ENCODE measurements at places on chromosomes 6 and 20.
A peak's percentile ranks its signal among the peaks of the same experiment; 100 is the strongest.

DNA sequence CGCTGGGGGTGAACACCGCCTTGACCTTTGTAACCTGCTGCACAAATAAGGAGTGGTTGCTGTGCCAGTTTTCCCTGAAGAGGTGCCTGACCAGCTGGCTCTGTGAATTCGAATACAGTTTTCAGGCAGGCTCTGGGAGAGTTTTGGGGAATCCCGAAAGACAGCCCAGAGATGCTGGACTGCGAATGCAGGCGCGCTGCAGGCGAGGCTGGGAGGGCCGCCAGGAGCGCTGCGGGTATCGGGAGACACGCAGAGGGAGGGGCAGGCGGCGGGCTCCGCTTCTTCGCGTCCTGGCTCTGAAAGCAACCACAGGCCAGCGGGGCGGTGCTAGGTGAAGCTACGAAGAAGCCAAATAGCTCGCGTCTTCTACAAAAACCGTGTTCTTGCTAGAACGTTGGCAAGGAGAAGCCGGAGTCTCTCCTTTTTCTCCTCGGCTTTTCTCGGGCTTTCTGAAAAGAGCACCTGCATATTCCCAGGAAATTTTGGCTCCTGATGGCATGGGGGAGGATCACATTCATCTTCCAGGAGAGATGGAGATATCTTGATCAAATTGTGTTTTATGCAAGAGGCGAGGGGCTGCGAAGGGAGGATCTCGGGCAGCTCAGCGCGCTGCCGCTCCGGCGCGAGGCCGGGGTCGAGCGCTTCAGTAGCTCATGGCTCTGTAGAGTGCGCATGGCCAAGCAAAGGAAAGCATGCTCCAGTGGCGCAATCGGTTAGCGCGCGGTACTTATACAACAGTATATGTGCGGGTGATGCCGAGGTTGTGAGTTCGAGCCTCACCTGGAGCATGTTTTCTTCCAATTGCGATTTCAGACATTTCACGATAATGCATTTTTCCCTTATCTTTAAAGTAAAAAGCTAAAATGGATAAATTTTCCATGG lies 158.1 kb upstream of the ZNF184 start:
- no peak for DNase-seq

GRCh38 chr6:35181933-35182612 lies 31.7 kb upstream of the SCUBE3 start:
- no peak for DNase-seq

GRCh38 chr6:31513456-31514165 lies 15.2 kb upstream of the MCCD1 start:
- no peak for DNase-seq

- no peak for DNase-seq
These were observed 123.4 kb upstream of the ECI2 start for GRCh38 chr6:4258733-4259132.

DNA sequence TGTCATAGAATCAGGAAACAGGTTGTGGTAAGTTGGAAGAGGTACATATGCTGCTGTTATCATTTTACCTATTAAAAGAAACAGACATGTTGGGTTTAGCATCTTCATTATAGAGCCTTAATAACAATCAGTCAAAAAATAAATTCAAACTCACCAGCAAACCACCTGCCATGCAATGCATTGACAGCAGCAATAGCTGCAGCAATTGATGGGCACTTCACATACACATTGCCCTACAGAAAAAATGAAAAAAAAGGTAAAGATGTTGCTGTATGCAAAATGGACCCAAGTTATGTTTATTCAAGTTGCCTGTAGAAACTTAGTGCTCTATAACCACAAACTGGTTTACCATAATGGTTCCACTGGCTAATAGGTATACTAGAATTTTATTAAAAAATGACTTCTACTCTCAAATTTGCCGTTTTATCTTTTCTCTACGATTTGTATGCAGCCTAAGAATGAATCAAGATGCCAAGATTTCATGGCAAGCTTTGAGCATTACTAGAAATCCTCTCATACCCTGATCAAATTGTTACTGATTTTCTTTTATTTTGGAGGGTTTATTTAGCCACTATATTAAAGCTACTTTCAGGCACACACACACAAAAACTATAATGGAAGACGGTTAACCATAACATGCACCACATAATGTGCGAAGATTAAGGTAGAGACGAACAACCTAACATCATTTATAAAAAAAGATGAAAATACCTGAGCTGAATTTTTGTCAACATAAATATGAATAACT lies 5.5 kb downstream of the ROMO1 start:
- DNase-seq, result no peak

DNA sequence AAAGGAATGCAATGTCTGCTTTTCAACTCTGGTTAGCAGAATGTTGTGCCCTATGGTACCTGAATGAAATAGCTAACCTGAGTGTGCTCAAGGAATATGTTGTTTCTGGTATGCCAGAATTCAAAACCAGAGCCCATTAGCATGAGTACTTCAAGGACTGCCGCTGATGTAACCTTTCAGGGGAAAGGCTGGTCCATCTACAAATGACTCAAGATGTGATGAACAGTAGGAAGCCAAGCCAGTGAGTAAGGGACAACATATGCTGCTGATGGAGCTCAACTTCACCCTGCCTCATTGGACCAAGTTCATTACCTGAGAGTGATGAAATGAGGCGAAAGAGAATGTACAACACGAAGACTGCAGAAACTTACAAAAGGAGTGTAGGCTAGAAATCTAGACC lies 95.7 kb upstream of the BMP2 start:
- no peak for DNase-seq

DNA sequence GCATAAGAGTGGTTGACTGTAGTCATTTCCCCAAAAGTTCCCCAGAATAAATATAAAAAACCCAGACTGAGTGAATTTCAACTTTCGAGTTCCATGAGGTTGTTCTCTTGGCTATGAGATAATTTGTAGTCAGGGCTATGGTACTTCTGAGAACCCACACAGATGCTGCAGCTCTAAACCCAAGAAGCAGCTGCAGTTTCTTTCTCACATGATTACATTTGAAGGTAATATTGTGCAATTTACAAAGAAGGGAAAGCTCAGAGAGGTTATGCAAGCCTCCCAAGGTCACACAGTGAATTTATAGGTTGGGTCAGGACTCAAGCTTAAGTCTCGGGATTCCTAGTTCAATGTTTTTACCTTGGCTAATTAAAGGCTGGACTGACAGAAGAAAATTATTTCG lies 29.7 kb upstream of the CD93 start:
- DNase-seq, result peak; percentile 23

GRCh38 chr20:33843854-33844253 lies 32.7 kb downstream of the CHMP4B start:
- DNase-seq, result no peak

GRCh38 chr6:28875191-28875747 lies 48.5 kb downstream of the TRIM27 start:
- DNase-seq, result no peak

- DNase-seq, result no peak
These were observed 89.9 kb downstream of the PSMB1 start for GRCh38 chr6:170463101-170463721.

DNA sequence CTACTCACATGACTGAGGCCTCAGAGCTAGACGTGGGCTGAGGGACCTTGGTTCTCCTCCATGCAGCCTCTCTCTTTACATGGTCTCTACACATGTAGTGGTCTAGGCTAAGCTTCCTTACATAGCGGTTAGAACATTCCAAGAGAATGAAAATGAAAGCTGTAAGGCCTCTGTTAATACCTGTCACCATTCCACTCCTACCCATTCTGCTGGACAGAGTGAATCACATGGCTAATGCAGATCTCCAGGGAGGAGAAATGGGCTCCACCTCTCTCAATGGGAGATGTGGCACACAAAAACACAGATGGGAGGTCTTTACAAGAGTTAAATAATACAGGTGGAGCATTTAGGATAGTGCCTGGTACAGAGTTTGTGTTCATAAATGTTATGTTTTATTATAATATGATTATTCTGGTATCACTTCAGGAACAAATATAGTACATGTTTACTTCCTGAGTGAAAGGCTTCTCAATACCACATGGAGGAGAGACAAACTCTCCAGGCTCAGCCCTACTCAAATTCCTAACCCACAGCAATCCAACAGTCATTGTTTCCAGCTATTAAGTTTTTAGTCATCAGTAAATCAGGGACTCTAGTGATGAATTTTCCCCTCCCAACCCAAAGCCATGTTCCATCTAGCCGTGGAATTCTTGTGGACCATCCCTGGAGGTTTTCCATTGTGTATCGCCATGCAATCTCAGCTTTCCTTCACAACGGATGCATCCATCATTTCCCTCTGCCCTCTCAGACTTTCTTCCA lies 57.9 kb downstream of the ISM1 start:
- DNase-seq, result no peak

DNA sequence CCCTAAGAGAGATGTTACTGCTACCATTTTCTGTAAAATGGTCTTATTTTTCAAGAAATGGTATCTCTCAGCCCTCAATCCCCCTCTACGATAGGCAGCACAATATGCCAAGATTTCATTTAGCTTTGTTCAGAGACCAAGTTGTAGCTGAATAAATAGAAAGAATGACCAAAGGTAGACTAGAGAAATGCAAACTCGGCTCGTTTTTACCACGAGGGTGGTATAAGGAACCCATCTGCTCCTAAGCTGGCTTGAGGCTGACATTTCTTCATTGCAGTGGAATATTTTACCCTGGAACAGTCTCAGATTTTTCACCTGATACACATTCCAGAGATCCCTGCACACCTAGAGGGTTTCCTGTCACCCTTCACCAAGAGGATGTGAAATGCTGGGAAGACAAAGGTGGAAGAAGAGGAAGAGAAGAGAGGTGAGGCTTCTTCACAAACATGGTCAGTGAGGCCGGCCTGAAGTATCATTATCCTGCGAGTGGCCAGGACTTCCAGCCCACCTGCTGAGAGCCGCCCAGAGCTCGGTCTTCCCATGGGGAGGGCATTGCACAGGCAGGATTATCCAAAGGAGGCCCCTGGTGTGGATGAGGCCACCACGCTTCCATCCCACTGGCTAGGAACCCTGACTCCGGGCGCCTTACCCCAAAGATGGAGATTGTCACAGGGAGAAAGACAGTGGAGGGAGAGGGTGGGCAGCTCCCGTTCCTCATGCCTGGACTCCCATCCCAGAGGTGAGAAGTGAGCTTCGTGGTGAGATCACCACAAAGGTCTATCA lies 57.1 kb upstream of the AFDN start:
- DNase-seq, result no peak

GRCh38 chr6:107348224-107348623 lies 111.1 kb downstream of the PDSS2 start:
- no peak for DNase-seq

- DNase-seq, result no peak
These were observed 3.6 kb downstream of the DTNBP1 start for GRCh38 chr6:15659181-15659580.

- DNase-seq, result peak; percentile 23
These were observed 4.9 kb downstream of the TNFAIP3 start for GRCh38 chr6:137871831-137872454.

DNA sequence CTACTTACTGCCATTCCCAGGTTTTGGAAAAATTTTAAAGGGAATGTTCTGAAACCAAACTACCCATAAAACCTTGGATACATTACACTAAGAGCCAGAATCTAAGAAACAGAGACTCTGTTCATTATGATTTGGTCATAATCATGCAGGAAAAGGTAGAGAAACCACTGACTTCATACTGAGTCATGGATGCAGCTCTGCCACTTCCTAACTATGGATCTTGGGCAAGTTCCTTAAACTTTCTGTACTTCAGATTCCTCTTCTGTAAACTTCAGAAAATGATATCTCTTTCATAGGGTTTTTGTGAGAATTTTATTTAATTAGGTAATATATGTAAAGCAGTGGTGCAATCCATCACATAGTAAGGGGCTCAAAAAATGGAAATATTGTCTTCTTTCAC lies 20.0 kb downstream of the PLA2G7 start:
- peak; percentile 73 for DNase-seq

- no peak for DNase-seq
These were observed 131.5 kb upstream of the F13A1 start for GRCh38 chr6:6452002-6452401.

- DNase-seq, result no peak
These were observed 34.5 kb downstream of the HCRTR2 start for GRCh38 chr6:55208478-55209458.

GRCh38 chr20:49286689-49287551 lies 9.1 kb upstream of the ZNFX1 start:
- no peak for DNase-seq

- DNase-seq, result no peak
These were observed 48.4 kb downstream of the EZR start for GRCh38 chr6:158770533-158771330.

DNA sequence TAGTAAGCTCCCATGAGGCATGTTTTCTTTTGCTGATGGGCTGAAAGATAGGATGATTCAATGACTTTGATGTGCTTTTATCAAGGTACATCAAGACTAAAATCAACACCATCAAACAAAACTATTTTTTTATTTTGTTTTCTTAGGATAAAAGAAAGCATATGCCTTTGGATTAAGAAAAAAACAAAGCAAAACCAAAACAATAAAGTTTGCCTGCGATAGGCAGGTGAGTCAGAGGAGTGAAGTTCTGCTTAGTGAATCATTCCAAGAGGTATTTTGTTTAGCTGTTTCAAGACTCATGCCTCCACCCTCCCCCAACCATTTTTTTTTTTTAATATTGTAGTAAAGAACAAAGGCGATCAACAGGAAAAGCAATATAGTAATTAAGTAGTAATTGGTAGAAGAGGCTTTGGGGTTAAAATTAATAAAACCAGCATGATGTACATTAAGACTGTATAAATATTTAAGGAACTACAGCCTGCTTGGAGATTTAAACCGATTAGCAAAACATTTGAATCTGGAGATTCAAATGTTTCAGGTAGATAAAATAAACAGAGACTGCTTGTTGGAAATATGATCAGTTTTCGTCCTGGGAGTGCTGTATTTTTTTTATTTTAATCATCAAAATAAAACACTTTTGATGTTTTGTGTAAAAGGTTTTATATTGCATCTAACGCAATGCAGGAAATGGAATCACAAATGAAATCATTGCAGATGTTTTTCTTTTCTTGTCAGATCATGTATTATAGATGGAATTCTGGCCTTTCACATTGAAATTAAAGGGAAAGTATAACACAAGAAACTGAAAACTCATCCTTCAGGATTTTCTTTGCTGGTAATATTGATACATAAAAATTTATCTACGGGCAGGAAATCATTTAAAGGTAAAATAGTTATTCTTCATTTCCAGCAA lies 482.3 kb upstream of the MANEA start:
- DNase-seq, result no peak

DNA sequence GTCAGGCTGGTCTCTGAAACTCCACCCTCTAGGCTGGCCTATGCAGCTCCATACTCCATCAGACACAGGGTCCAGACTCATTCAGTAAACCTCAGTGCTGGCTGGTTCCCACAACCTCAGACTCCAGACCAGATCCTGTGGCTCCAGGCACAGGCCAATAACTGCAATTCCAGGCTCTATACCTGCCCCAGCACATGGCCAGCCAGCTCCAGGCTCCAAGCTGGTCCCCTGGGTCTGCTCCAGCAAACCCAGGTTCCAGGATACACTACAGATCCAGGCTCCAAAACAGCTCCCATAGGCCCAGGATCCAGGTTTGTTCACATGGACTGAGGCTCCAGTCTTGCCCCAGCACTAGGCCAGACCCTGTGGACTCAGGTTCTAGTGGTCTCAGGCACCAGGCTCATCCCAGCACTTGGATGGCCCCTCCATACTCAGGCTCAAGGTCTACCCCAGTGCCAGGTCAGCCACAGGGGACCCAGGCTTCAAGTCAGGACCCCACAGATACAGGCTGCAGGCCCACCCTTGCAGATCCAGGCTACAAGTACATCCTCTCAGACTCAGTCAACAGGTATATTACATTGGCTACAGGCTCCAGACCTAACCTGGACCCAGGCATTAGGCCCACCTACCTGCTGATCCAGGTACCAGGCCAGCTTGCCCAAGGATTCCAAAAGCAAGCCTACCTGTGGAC lies 117.6 kb upstream of the TMEM170B start:
- no peak for DNase-seq
